Endodermal cell (in vitro differentiated cells): ENCODE measurements at places on chromosomes 5 and 9. TPM values are rescaled to one million over a fixed set of nuclear protein-coding genes. Genes with fewer than 3 reads are reported as not detected.

Gene ROR2
- total RNA-seq = 142 and 160 TPM in 2 replicates

Gene CSF1R
- 0.19 TPM in 1 of 3 replicates, not detected in the others for total RNA-seq

Gene PTPRD
- 83.1 and 97.4 TPM in 2 replicates for total RNA-seq

Gene LIFR
- 72.7 and 85.9 TPM in 2 replicates for total RNA-seq

Gene QRFP
- not detected in 2 replicates for total RNA-seq

Gene HAVCR2
- total RNA-seq = 0.33 to 0.92 TPM (median 0.84 TPM) in 3 replicates

Gene NCBP1
- 51.7 and 52.9 TPM in 2 replicates for total RNA-seq

Gene CTXN3
- total RNA-seq = not detected in 3 replicates

Gene PCDHGA7
- total RNA-seq = 0.40 to 0.42 TPM in 2 of 3 replicates, not detected in the other

Gene SV2C
- total RNA-seq = not detected in 2 replicates

Gene TAF11L10
- total RNA-seq = not detected in 2 replicates

Gene DCAF12
- 31.9 and 35.0 TPM in 2 replicates for total RNA-seq

GRCh38 chr9:92141144-92142129, 26.2 kb upstream of the SPTLC1 start:
- no peaks in the 10 kb centered on the region for H3K36me3 ChIP-seq
- H3K27ac ChIP-seq = no peak overlapping the region
- H3K27me3 ChIP-seq = peaks cover 26% of the 10 kb centered on the region
- H3K4me3 ChIP-seq = peak overlapping the region; percentile 67
- H3K4me1 ChIP-seq = no peaks in the 10 kb centered on the region
- peak; percentile 88 for DNase-seq

GRCh38 chr9:28651050-28651722, 1077.9 kb upstream of the C9orf72 start:
- no peak overlapping the region for H3K27ac ChIP-seq
- H3K4me3 ChIP-seq = no peak overlapping the region
- no peak for DNase-seq
- no peaks in the 10 kb centered on the region for H3K4me1 ChIP-seq
- no peaks in the 10 kb centered on the region for H3K36me3 ChIP-seq

DNA sequence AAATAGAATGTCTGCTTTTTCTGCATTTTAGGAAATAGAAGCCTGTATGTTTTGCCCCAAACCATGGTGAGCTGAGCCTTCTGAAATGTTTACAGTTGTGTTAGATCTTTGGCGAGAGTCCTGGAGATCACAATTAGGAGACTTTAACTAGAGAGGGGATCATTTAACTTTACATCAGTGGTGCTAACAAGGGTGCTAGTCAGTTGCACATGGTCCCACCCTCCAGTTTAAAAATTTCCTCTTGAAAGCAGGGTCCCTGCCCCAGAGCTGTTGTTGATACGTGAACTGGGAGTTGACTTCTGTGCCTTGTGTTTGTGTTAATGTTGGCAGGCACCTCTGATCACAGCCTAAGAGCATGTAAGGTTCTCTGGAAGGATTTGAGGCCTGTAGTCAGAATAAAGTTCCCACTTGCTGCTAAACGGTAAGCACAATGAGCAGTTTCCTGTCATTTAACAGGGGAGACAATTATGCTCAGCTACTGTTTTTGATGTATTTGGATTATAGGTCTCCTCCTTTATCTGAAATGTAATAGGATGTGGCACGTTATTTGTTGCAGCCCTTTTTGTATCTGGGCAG, 43.7 kb downstream of the RASGRF2 start:
- no peak overlapping the region for H3K27ac ChIP-seq
- no peaks in the 10 kb centered on the region for H3K36me3 ChIP-seq
- no peaks in the 10 kb centered on the region for H3K27me3 ChIP-seq
- no peak for DNase-seq
- no peaks in the 10 kb centered on the region for H3K4me1 ChIP-seq

- H3K4me1 ChIP-seq = peaks cover 2% of the 10 kb centered on the region
- peaks cover 38% of the 10 kb centered on the region for H3K27me3 ChIP-seq
- no peak overlapping the region for H3K4me3 ChIP-seq
Observed at GRCh38 chr5:168991311-168991710, 309.6 kb downstream of the SLIT3 start.

DNA sequence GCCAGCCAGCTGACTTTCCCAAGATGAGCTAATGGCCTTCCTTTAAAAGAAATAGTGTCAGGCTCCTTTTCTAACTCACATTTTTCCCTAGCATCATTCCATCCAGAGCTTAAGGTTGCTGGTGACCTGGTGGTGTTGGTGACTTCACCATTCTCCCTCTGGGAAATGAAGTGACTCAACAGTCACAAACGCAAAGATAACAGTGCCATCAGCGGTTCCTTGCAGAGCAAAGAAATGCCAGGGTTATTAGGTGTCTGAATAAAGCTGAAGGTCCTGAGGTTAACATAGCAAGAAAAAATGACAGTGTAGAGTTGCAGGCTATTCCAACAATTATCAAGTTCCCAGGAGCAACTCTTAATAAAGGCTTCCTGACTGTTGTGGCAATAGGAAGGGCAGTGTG, 111.8 kb upstream of the SLC44A1 start:
- no peak for DNase-seq
- no peaks in the 10 kb centered on the region for H3K4me1 ChIP-seq
- H3K4me3 ChIP-seq = no peak overlapping the region
- H3K27ac ChIP-seq = no peak overlapping the region
- H3K27me3 ChIP-seq = no peaks in the 10 kb centered on the region

DNA sequence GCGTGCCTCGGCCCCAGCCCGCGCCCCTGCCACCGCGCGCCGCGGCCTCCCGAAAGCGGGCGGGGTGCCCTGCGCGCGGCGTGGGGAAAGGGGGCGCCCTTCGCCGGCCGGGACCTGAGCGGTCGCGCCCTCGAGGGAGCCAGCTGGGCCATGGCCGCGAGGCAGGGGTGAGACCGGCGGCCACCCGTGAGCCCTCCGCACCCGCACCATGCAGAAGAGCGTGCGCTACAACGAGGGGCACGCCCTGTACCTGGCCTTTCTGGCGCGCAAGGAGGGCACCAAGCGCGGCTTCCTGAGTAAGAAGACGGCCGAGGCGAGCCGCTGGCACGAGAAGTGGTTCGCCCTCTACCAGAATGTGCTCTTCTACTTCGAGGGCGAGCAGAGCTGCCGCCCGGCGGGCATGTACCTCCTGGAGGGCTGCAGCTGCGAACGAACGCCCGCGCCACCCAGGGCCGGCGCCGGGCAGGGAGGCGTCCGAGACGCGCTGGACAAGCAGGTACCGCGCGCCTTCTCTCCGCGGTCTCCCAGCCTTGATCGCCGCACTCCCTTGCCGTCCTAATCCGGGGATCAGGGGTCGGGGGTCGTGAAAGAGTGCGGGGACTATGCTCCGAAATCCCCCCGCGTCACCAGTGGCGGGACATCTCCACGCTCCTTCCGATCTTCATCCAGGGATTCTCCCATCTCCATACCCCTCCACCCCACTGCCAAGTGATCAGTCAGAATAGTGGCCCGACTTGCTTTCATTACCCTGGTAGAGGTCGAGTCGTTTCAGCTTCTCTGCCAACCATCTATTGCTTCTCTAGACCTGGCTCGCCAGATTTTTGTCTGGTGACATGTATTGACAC, 590 bp downstream of the RASGRF2 start:
- no peaks in the 10 kb centered on the region for H3K4me1 ChIP-seq
- no peak overlapping the region for H3K27ac ChIP-seq
- peak overlapping the region; percentile 75 for H3K4me3 ChIP-seq
- peaks cover 55% of the 10 kb centered on the region for H3K27me3 ChIP-seq
- peak; percentile 78 for DNase-seq
- no peaks in the 10 kb centered on the region for H3K36me3 ChIP-seq

- no peaks in the 10 kb centered on the region for H3K27me3 ChIP-seq
- DNase-seq = no peak
- H3K36me3 ChIP-seq = no peaks in the 10 kb centered on the region
- H3K4me1 ChIP-seq = no peaks in the 10 kb centered on the region
Observed at GRCh38 chr9:102841376-102841775, 153.8 kb upstream of the CYLC2 start.

GRCh38 chr9:132903574-132904492, 25.1 kb downstream of the SPACA9 start:
- peaks cover 7% of the 10 kb centered on the region for H3K4me1 ChIP-seq
- H3K36me3 ChIP-seq = peaks cover 52% of the 10 kb centered on the region
- DNase-seq = peak; percentile 74
- H3K27ac ChIP-seq = no peak overlapping the region
- no peaks in the 10 kb centered on the region for H3K27me3 ChIP-seq
- no peak overlapping the region for H3K4me3 ChIP-seq

- peaks cover 60% of the 10 kb centered on the region for H3K27me3 ChIP-seq
- H3K27ac ChIP-seq = peak overlapping the region; percentile 12
Observed at GRCh38 chr9:107637421-107638420, 148.2 kb upstream of the KLF4 start.

- no peak for DNase-seq
- no peak overlapping the region for H3K4me3 ChIP-seq
- H3K4me1 ChIP-seq = no peaks in the 10 kb centered on the region
Observed at GRCh38 chr5:143676802-143677201, 135.2 kb upstream of the HMHB1 start.

GRCh38 chr5:3350781-3351180, 244.9 kb upstream of the IRX1 start:
- no peaks in the 10 kb centered on the region for H3K4me1 ChIP-seq
- no peaks in the 10 kb centered on the region for H3K36me3 ChIP-seq
- DNase-seq = peak; percentile 24
- H3K27ac ChIP-seq = no peak overlapping the region
- no peak overlapping the region for H3K4me3 ChIP-seq
- H3K27me3 ChIP-seq = no peaks in the 10 kb centered on the region

DNA sequence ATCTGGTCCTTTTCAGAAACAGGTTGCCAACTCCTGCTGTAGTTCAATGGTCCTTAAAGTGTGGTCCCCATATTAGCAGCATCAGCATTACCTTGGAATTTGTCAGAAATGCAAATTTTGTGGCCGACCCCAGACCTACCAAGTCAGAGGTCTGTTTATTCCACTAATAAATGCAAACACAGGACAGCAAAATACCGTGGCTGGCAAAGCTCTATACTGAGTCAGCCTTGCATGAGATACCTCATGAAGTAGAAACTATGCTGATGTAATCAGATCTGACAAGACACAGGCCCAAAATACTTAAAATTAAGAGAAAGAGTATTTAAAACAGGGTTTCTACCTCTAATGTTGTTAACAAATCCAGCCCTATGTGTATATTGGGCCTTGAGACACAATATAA, 3.0 kb downstream of the GOLM1 start:
- no peak overlapping the region for H3K4me3 ChIP-seq
- H3K27ac ChIP-seq = no peak overlapping the region
- peaks cover 2% of the 10 kb centered on the region for H3K4me1 ChIP-seq
- no peaks in the 10 kb centered on the region for H3K36me3 ChIP-seq
- no peak for DNase-seq

- no peaks in the 10 kb centered on the region for H3K36me3 ChIP-seq
- no peaks in the 10 kb centered on the region for H3K27me3 ChIP-seq
- H3K4me3 ChIP-seq = no peak overlapping the region
- peaks cover 2% of the 10 kb centered on the region for H3K4me1 ChIP-seq
- DNase-seq = no peak
Observed at GRCh38 chr5:111942661-111943401, 185.8 kb upstream of the NREP start.

DNA sequence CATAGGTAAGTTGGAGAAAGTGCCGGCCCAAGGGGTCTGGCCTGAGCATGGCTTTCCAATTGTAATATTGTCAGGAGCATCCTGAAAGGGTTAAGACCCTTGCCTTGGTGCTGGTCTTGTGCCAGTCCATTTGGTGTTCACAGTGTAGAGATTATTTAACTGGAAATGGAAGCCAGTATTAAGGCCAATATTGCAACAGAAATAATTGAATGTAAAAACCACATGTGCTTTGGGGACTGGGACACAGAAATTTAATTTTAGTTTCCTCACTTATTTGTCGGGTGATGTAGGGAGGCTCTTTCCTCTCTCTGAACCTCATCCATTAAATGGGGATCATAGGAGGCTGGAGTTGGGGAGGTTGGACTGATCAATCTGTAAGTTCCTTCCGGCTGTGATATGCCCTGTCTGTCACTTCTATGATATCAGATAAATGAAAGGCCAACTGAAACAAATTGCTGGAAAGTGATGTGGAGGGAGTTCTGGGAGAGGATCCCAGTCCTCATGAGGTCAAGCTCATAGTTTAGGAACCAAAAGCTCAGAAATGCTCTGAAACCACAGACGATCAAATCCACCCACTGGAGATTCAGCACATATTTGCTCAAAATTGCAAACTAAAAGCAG, 54.8 kb upstream of the COL15A1 start:
- DNase-seq = peak; percentile 9
- no peak overlapping the region for H3K27ac ChIP-seq
- H3K4me3 ChIP-seq = no peak overlapping the region
- no peaks in the 10 kb centered on the region for H3K36me3 ChIP-seq
- no peaks in the 10 kb centered on the region for H3K27me3 ChIP-seq

- H3K27me3 ChIP-seq = no peaks in the 10 kb centered on the region
- H3K36me3 ChIP-seq = no peaks in the 10 kb centered on the region
- no peak for DNase-seq
- H3K27ac ChIP-seq = no peak overlapping the region
Observed at GRCh38 chr9:13478160-13478559, 198.7 kb upstream of the MPDZ start.

DNA sequence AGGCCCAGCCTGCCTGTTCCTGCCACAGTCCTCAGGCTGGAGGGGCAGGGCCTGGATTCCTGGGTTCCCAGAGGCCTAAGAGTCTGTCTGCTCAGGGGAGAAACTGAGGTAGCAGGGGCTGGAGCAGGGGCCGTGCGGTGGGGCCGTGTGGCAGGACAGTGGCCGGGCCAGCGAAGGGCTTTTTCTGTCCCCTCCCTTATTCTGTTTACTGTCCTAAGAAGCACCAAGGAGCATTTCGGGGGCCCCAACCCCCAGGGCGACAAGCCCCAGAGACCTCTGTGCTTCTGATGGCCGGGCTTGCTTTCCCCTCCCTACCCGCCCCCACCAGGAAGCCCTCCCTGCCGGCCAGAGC, 6.8 kb upstream of the ASB6 start:
- no peaks in the 10 kb centered on the region for H3K36me3 ChIP-seq
- no peaks in the 10 kb centered on the region for H3K4me1 ChIP-seq
- no peak overlapping the region for H3K27ac ChIP-seq

- no peak overlapping the region for H3K27ac ChIP-seq
- no peak for DNase-seq
- H3K36me3 ChIP-seq = peaks cover 58% of the 10 kb centered on the region
Observed at GRCh38 chr5:78586251-78586650, 62.3 kb downstream of the LHFPL2 start.

DNA sequence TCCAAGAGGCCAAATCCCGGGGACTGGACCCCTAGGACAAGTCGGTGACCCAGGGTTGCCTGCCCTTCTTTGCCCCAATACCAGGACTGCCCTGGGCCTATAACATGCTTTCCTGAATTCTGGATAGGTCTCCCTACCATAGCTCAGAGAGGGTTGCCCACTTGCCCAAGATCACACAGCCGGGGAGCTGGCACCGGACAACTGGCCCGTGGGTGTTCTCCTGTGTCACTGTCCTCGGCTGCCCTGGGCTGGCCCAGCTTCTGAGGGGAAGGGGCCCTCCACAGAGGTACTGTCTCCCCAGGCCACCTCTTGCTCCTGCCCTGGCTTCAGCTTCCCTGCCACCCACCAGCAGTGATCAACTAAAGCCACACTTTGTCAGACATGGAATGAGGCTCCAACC, 28.8 kb upstream of the TTLL11 start:
- no peaks in the 10 kb centered on the region for H3K36me3 ChIP-seq
- no peak for DNase-seq
